ENCODE measurements at places on chromosomes 3 and 15. TPM values are rescaled to one million over a fixed set of nuclear protein-coding genes. Genes with fewer than 3 reads are reported as not detected.

SV2B gene
- 2.1 TPM for total RNA-seq

NTRK3 gene
- total RNA-seq: 27.2 TPM

RETNLB gene
- total RNA-seq: not detected

TXNRD3 gene
- total RNA-seq: 19.2 TPM

CHRM5 gene
- total RNA-seq: not detected

CHRNA5 gene
- 2.2 TPM for total RNA-seq

ARL6IP5 gene
- 44.0 TPM for total RNA-seq

BHLHE40 gene
- 117 TPM for total RNA-seq

ADGRG7 gene
- total RNA-seq: not detected

MFSD1 gene
- total RNA-seq: 61.7 TPM

CCRL2 gene
- 2.6 TPM for total RNA-seq

ASB14 gene
- 0.12 TPM for total RNA-seq

GHSR gene
- not detected for total RNA-seq

SLC9C1 gene
- total RNA-seq: 1.5 TPM

ADAMTS9 gene
- total RNA-seq: 151 TPM

ENTPD3 gene
- 1.9 TPM for total RNA-seq

MAGEF1 gene
- total RNA-seq: 59.7 TPM

SLCO2A1 gene
- 17.1 TPM for total RNA-seq

CTXN2 gene
- total RNA-seq: not detected

LMAN1L gene
- total RNA-seq: not detected

SERPINI2 gene
- total RNA-seq: 0.82 TPM

EBLN2 gene
- 12.1 TPM for total RNA-seq

TGM4 gene
- total RNA-seq: not detected

CORO2B gene
- 7.2 TPM for total RNA-seq

TTC23 gene
- 34.3 TPM for total RNA-seq

RTP1 gene
- not detected for total RNA-seq

LEKR1 gene
- 4.0 TPM for total RNA-seq

CCR8 gene
- not detected for total RNA-seq

WDR53 gene
- 5.4 TPM for total RNA-seq

CATSPER2 gene
- total RNA-seq: 1.9 TPM

MORC1 gene
- total RNA-seq: 0.35 TPM

LRRC49 gene
- 28.7 TPM for total RNA-seq
